Right ventricle myocardium superior (tissue), 1 donor: ENCODE measurements at places on chromosomes 16 and 17. TPM values are rescaled to one million over a fixed set of nuclear protein-coding genes. Genes with fewer than 3 reads are reported as not detected.

DNA sequence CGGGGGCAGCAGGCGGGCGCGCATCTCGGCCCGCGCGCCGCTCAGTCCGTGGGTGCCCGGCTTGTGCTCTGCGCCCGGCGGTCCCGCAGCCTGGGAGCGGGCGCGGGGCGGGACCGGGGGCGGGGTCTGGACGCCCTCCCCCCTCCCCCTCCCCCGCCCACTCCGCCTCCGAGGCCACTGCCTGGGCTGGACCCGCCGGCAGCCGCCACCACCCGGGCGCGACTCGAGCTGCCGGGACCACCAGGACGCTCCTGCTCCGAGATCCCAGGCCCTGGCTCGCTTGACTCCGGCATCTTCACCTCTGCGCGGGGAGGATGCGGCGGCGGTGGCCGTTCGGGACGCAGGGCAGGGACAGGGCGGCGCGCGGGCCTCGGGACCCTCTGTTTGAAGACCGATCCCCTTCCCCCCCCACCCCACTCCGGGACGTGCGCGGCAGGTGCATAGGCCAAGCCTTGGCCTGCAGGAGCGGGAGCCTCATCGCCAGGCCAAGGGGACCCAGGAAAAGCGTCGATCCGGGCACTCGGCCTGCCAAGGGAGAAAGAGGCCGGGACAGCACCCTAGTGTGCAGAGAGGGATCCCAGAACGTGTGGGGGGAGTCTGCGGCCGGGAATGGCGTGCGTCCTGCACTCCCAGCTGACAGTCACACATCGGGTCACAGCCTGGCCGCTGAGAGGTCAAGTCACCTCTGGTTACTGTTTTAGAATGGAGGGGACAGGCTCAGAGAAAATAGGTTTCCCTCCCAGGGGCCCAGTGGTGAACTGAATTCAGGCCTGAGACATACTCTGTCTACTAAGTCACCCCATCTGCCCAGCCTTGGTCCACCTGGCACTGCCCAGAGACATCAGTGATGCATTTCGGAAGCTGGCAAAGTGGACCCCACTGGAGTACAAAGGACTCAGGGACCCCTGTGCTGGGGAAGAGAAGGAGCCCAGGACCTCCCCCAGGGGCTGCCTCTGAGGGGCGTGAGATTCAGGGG is at the start of gene HS3ST6:
Gene HS3ST6, minus strand, starts transcription at position 65 of the 976 bp plus-strand sequence. CDS start 92 bp downstream, outside the sequence.
- DNase-seq: no peak

DNA sequence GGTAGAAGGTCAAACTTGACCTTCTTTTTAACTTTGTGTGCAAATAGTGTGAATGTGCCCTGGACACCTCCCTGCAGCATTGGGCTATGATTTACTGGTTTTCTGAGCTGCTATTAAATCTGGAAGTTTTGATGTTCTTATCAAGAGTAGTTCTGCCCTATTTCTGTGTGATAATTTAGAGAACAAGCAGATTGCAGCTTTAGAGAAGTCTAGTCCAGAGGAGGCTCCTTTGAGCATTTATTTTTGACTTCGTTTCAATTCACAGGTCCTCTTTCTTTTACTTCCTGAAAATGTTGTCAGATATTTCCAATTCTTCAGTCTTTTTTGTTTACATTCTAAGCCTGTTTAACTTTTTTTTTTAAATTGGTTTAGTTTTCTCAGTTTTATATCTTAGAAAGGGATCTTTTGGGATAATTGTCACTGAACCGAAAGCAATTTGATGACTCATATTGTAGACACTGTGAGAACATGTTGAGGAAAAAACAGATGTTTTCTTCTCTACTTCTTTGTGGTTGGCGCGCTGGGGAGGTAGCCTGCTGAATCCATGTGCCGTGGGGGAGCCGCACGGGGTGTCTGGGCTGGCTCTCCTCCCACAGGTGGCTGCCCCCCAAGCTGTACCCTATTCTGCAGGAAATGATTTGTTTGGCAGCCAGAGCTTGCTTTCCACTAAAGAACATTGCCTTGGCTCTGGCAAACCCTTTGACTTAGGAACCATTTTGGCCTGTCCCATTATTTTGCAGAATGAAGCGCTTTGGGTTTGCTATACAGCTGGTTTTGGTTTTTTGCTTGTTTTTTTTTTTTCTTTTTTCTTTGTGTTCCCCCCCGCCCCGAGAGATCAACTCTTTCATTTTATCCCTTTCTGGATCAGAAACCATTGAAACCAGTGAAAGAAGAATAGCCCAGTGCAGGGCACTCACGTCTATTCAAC is 53.4 kb downstream of the MFSD11 start:
- DNase-seq: no peak

- DNase-seq: no peak
These were observed 36.0 kb upstream of the SREBF1 start for GRCh38 chr17:17872547-17873345.

- peak; percentile 39 for DNase-seq
These were observed 4.2 kb downstream of the SGCA start for GRCh38 chr17:50169881-50170459.

- DNase-seq: no peak
These were observed 43.5 kb downstream of the VPS35L start for GRCh38 chr16:19598805-19599510.

DNA sequence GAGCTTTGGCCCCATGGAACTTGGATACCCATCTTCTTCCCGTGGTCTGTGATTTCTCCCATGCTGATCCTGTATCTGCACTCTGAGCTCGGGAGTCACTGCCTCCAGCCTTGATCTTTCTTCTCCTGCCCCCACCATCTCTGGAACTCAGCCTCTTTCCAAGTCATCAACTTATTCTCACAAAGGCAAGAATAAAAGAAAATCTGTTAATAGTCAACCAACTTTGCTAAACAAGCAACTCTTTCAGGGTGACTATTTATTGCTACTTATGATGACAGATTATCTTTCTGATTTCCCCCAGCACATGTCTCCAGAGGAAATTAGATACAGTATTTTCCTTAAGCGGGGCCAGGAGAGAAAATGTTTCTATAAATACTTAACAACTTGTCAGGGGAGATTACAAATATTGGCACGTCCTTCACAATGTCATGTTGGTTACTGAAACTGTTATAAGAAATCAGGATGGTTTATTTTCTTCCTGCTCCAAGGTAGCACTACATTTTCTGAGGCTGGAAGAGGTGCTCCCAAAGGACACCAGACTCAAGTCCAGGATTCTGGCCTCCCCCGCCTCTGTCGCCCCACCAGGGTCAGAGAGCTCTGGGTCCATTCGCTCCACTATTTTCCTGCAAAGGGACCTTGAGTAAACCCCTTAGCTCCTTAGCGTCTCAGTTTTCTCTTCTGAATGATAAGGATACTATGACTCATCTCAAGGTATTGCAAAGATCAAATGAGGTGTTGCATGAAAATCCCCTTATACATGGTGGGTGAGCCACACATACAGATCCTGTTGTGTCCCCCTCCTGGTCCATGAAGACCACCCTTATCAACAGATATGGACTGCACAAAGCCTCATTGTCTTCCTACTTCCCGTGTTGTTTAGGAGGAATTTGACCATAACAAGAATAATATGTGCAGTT is 205.2 kb upstream of the WSCD1 start:
- no peak for DNase-seq

DNA sequence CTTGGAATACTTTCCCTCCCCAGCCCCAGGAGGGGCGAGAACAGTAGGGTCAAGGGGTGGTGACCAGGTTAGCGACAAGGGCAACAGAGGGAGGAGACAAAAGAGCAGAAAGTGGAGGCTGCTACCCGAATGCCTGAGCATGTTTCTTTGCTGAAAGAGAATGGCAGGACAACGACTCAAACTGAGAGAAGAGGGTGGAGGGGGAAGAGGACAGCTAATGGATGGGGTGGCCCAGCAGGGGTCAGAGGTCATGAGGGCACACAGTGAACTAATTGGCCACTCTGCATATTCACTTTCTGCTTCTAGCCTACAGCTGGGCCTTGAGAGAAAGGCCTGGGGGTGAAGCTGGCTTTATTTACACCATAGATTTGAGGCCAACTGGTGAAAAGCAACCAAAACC is 19.1 kb upstream of the DDX52 start:
- no peak for DNase-seq

- peak; percentile 59 for DNase-seq
These were observed 825 bp downstream of the BLMH start for GRCh38 chr17:30290696-30291542.

- no peak for DNase-seq
These were observed 850 bp downstream of the PPM1E start for GRCh38 chr17:58756246-58757161.

DNA sequence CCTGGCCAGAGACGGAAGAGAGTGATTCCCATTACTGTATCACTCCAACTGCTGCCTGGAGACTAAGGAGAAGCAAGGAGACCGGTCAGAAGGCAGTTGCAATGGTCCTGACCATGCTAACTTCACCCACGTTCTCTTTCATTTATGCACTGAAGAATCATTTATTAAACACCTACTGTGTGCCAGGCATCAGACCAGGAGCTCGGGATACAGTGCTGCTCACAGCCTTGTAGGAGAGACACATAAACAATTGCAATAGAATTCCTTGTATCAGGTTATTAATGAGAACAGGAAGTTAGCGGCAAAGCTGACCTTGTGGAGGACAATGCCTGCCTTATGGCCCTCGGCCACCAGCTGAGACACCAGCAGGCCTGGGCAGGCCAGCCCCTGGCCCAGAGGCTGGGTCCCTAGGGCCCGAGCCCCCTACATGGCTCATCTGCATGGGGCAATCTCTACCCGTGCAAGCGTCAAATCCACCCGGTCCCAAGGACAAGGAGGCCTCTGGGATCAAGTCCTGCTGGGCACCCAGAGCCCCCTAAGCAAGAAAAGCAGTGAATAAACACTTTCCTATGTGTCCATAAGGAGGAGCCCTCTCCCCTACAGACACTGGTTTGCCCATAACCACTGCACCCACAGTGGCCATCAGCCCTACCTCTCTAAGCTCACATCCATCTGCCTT is 8.6 kb upstream of the ENPP7 start:
- DNase-seq: no peak

- DNase-seq: no peak
These were observed 154.6 kb downstream of the CHD9 start for GRCh38 chr16:53209429-53209828.

DNA sequence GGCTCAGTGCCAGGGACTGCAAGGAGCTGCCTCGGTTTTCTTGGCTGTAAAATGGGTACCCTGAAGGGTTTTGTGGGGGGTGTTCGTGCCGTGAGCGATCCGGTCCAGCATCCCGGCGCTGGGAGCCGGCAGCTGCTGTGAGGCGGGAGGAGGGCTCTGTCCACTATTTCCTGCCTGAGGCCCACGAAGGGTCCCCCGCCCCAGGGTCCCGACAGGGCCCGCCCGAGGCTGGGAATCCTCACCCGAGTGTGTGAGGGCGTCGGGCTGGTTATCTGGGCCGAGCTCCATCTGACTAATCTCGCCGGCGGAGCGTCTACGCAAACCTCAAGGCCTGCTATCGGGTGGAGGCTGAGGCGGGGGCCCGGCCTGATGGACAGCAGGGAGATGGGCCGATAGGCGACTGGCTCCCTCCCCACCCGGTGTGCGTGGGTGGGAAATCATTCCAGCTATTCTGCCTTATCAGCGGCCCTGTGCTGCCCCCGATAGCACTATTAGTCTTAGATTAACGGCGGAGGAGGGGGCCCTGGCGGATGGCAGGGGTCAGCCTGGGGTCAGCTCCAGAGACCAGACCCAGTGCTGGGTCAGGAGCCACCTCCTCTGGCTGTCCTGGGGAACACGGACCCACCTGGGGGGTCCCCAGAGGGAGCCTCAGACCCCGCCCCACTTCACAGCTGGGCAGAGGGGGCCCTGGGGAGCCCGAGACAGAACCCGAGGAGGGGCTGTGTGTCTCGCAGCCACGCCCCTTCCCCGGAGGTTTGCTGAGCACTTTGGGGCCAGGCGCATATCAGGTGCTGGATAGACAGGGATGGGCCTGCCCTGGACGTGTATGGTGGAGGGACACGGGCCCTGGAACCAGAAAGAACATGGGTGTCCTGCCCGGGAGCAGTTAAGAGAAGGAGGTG is 44.7 kb downstream of the ZFPM1 start:
- no peak for DNase-seq

- no peak for DNase-seq
These were observed 180.8 kb downstream of the HS3ST3B1 start for GRCh38 chr17:14481664-14482063.

GRCh38 chr16:11432856-11433395 is 87.7 kb downstream of the RMI2 start:
- no peak for DNase-seq

- peak; percentile 93 for DNase-seq
These were observed 29.6 kb downstream of the ZNF778 start for GRCh38 chr16:89246903-89247733.

DNA sequence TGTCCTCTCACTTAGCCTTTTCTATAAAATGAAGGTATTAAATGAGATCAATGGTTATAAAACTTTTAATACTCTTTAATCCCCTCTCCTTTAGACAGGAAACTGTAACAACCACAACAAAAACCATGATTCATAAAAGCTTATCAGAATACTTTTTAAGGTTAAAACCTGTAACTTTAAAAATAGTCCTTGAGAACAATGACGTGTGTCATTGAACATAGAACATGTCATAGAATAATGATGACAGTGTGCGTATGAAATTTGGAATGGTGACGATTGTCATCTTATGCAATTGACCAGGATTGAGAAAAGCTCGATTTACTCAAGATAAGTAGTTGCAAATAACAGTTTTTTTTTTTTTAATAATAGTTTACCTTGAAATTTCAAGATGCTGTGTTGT is 94.1 kb downstream of the PLCG2 start:
- DNase-seq: no peak

DNA sequence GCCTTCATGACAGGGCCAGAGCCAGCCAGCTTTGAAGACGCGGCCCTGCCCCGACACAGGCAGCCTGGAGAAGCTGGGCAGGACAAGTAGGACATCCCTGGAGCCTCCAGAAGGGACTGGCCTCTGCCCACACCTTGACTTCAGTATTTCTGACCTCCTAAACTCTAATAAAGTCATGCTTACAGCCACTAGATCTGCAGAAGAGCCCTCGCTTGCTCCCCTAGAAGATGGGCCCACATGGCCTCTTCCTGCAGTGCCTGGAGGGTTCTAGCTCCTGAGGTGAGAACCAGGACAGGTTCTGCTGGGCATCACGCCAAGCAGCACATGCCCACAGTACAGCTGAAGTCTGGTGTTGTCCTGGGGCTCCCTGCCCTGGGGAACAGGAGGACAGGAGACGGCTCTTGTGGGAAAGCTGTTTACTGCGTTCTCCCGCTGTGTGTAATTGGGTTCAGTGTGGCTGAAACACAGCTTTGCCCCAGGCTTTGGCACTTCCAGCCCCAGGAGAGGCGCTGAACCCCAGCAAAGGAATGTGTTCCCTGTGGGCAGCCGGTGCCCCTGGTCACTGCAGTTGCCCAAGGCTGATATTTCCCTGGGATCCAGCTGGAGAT is 2.6 kb downstream of the APRT start:
- DNase-seq: no peak

Gene HGS
- total RNA-seq: 34.5 TPM

Gene OR4D1
- not detected for total RNA-seq

Gene ZNF213
- 6.1 TPM for total RNA-seq

Gene COG1
- 46.1 TPM for total RNA-seq

Gene RNF135
- total RNA-seq: 4.7 TPM

Gene TPSAB1
- 7.1 TPM for total RNA-seq

Gene TBX21
- total RNA-seq: 0.32 TPM

Gene PDIA2
- 1.8 TPM for total RNA-seq

Gene TSEN54
- 5.6 TPM for total RNA-seq

Gene ATP2A1
- total RNA-seq: not detected

Gene OR1F1
- total RNA-seq: not detected

Gene KRTAP17-1
- total RNA-seq: not detected

Gene ABCA9
- 31.7 TPM for total RNA-seq
